ENCODE measurements at places on chromosomes 12 and 14.
A peak's percentile ranks its signal among the peaks of the same experiment; 100 is the strongest.

DNA sequence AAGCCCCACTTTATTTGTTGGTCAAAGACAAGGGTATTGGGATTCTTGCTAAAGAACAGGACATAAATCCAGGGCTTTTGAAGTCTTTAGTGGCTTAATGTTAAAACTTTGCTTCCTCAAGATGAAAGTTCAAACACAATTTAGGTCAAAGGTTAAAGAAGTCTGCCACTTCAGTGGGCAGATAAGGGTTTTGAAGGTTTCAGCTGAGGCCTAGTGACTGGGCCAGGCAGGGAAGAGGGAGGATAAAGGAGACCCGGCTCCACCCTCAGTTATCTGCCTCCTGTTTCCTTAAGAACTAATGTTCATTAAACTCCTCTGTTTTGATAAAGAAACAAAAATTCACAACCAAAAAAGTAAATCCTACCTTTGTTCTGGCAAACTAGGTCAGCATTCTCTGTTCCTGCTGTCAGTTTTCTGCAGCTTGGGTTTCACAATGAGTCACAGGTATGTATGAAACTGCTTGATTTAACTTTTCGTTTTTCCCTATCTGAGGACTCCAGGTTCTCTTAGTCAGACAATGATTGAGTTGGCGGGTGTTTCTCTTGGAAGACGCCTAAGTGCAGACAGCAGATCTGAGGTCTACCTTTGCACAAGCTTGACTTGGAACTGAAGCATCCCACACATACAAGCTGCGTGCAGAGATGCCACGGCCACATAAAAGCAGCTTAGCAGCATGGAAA, 208.3 kb downstream of the EXOC5 start:
- no peak for DNase-seq

GRCh38 chr14:71648725-71649124, 283.5 kb upstream of the RGS6 start:
- no peak for DNase-seq

GRCh38 chr12:88904705-88905104, 324.4 kb upstream of the KITLG start:
- no peak for DNase-seq

- no peak for DNase-seq
These were observed 7.5 kb downstream of the CRADD start for GRCh38 chr12:93684716-93685115.

- peak; percentile 57 for DNase-seq
These were observed 6.3 kb upstream of the ITGB7 start for GRCh38 chr12:53213348-53213747.

DNA sequence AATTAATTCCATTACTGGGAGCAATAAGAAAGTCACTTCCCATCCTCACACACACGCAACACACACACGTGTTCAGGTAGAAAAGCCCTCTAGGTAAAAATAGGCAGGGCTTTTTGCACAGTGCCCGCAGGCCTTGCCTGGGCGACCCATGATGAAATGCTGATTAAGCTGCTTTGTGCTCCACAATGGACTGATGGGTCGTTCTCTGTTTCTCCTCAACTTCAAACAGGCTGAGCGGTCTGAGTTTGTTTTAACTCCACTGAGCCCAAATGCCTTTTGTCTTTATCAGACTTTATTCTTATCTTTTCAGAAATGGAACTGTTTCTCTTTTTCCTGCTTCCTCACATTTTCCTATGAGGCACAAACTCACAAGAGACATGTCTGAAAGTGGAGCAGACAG, 9.4 kb upstream of the DACT1 start:
- DNase-seq, result no peak

DNA sequence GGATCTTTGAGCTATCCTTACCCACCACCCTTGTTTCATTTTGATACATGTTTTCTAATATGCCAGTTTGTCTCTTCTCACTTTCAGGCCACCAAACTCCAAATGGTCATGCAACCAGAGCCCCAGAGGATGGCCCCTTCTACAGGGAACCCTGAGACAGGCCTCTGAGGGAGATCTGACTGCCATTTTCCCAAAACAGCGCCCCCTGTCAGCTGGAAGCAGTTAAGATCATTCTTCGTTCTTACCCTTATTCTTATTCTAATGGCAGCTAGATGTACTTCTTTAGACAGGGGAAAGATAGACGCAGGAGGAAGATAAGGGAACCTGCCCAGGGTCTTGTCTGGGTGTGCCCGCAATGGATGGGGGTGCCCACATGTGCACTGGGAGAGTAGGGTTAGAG, 38.4 kb downstream of the C12orf56 start:
- DNase-seq, result no peak

Measured in stimulated activated CD8-positive, alpha-beta memory T cell treated with anti-CD3 and anti-CD28 coated beads, Interleukin-15, amount 100 ng/mL, for 4 hours (primary cell).